ENCODE measurements at places on chromosomes 12 and 14. TPM values are rescaled to one million over a fixed set of nuclear protein-coding genes. Genes with fewer than 3 reads are reported as not detected.

The OTOGL gene
- total RNA-seq: 0.07 TPM

The PRR4 gene
- 1.2 TPM for total RNA-seq

The MYO1H gene
- not detected for total RNA-seq

The CRACR2A gene
- total RNA-seq: 4.3 TPM

The LRCOL1 gene
- total RNA-seq: not detected

The TMEM253 gene
- total RNA-seq: not detected

The VRTN gene
- not detected for total RNA-seq

The ZNF385A gene
- total RNA-seq: 1.8 TPM

The LTB4R gene
- 2.7 TPM for total RNA-seq

The ANO2 gene
- 0.07 TPM for total RNA-seq

The TDG gene
- 20.0 TPM for total RNA-seq

The HOTAIR gene
- total RNA-seq: not detected

The FGD6 gene
- 9.8 TPM for total RNA-seq

The ANKRD33 gene
- total RNA-seq: 0.03 TPM

The GALNT8 gene
- total RNA-seq: not detected

The GPR84 gene
- 0.07 TPM for total RNA-seq

The SRRM4 gene
- not detected for total RNA-seq

The RASSF9 gene
- 3.9 TPM for total RNA-seq

The LGR5 gene
- 2.2 TPM for total RNA-seq

The CEP290 gene
- 11.0 TPM for total RNA-seq

The PPP1CC gene
- 70.4 TPM for total RNA-seq

The KRT85 gene
- total RNA-seq: not detected

The TMEM119 gene
- 3.9 TPM for total RNA-seq

The TAS2R43 gene
- total RNA-seq: not detected

The LHX5 gene
- not detected for total RNA-seq

The ZFYVE1 gene
- 16.4 TPM for total RNA-seq

The PUS7L gene
- total RNA-seq: 18.8 TPM

The ZDHHC22 gene
- not detected for total RNA-seq

The NAV3 gene
- 94.9 TPM for total RNA-seq

The PTPRO gene
- 2.2 TPM for total RNA-seq

The GPR137C gene
- 0.33 TPM for total RNA-seq

The CLEC6A gene
- not detected for total RNA-seq

The FOXG1 gene
- total RNA-seq: 1.6 TPM

The SLC38A4 gene
- total RNA-seq: 0.56 TPM

The PDZRN4 gene
- total RNA-seq: 0.07 TPM

The SLC6A15 gene
- total RNA-seq: 0.33 TPM

The TSHR gene
- not detected for total RNA-seq

The KERA gene
- total RNA-seq: not detected

The PLD4 gene
- total RNA-seq: 0.07 TPM

The LRRC10 gene
- total RNA-seq: not detected

The KLRB1 gene
- total RNA-seq: not detected

The SRSF5 gene
- total RNA-seq: 96.0 TPM

The CNTN1 gene
- total RNA-seq: 1.8 TPM

The KRT2 gene
- total RNA-seq: not detected
